ENCODE measurements at places on chromosomes 12 and 14. TPM values are rescaled to one million over a fixed set of nuclear protein-coding genes. Genes with fewer than 3 reads are reported as not detected.

The AMDHD1 gene
- 87.4 TPM for polyA plus RNA-seq

DNA sequence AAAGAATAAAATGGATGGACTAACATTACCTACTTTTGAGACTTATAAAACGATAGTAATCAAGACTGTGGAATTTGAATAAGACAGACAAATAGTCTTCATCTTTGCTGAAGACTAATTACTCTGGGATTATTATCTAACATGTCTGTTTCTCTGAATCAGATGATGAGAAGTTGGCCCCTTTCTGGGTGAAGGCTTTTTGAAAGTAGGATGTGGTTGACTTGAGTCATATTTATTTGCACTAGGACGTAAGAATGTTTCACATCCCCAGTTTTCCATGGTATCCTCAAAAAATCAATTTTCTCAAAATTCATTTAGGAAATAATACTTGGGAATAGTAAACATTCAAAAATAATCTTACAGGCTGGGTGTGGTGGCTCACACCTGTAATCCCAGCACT is 31.8 kb downstream of the PKP2 start:
- no peak overlapping the region for H3K27ac ChIP-seq
- H3K4me1 ChIP-seq = no peaks in the 10 kb centered on the region
- DNase-seq = no peak
- H3K36me3 ChIP-seq = no peaks in the 10 kb centered on the region
- H3K27me3 ChIP-seq = no peaks in the 10 kb centered on the region

DNA sequence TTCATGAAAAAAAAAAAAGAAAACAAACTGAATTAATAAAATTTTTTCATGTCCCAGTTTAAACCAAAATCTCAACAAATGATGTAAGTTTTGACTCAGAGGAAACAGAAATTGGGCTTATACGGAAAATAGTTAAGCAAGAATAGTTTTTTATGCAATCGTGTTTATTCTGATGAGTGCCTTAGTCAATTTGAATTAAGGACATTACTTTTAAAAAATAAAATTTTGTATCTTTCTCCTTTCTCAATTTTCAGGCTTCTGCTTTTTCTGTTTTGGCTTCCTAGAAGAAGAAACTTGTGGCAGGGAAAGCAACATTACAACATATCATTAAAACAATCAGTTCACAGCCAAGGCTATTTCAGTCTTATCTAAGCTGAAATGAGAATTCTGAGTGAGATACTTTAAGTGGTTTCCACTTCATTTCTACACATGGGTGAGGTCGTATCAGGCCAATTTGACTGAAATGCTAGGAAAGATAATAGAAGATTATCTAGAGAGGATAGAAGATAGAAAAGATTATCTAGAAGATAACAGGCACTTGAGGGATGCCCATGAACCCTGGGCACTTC is 52.4 kb downstream of the BCL2L14 start:
- no peak overlapping the region for H3K4me3 ChIP-seq
- no peak overlapping the region for H3K27ac ChIP-seq
- DNase-seq = no peak
- H3K27me3 ChIP-seq = no peaks in the 10 kb centered on the region
- H3K36me3 ChIP-seq = no peaks in the 10 kb centered on the region

DNA sequence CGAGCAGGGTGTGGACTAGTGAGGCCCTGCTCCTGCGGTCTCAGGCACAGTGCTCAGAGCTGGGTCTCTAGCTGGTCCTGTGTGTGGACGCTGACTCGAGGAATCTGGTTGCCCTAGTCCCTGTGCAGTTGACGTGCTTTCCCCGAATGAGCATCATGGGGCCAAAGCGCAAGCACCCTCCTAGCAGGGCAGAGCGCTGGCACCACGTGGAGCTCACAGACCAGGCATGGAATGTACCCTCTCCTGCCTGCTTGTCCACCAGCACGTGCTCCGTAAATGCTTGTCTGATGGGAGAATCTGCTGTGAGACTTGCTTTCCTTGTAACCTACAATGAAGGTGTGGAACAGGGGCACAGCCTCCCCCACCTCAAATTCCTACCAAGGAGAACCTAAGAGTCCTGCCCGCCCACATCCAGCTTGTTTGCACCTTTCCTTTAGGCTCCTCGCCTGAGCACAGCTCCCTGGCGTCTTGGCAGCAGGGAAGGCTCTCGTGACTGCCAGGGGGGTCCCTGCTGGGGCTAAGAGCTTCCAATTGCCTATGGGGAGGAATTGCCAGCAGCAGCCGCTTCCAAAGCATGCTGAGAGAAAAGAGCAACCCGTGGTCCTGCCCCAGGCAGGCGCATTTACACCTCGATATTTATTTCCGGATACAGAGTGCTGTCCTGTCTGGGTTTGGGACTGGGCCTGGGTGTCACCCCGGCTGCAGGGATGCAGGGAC is 125.0 kb downstream of the PIWIL1 start:
- H3K27me3 ChIP-seq = no peaks in the 10 kb centered on the region
- no peak for DNase-seq
- H3K36me3 ChIP-seq = no peaks in the 10 kb centered on the region
- no peaks in the 10 kb centered on the region for H3K4me1 ChIP-seq
- H3K4me3 ChIP-seq = no peak overlapping the region

- H3K4me3 ChIP-seq = no peak overlapping the region
- H3K27ac ChIP-seq = no peak overlapping the region
- no peak for DNase-seq
- no peaks in the 10 kb centered on the region for H3K36me3 ChIP-seq
- H3K4me1 ChIP-seq = no peaks in the 10 kb centered on the region
Measured at GRCh38 chr12:103386451-103386850, 109.3 kb downstream of the C12orf42 start.
